ENCODE measurements at places on chromosomes 4 and X. TPM values are rescaled to one million over a fixed set of nuclear protein-coding genes. Genes with fewer than 3 reads are reported as not detected.

CCNQ gene
- 23.9 TPM for total RNA-seq

NHSL2 gene
- total RNA-seq = 0.26 TPM

HSFX2 gene
- total RNA-seq = 0.22 TPM

DCLK2 gene
- 11.8 TPM for total RNA-seq

PROM1 gene
- not detected for total RNA-seq

C4orf51 gene
- total RNA-seq = not detected

LONRF3 gene
- total RNA-seq = 0.86 TPM

SRPK3 gene
- total RNA-seq = 0.65 TPM

PGAM4 gene
- not detected for total RNA-seq

ADH7 gene
- total RNA-seq = not detected

XKRX gene
- 0.11 TPM for total RNA-seq

MSX1 gene
- total RNA-seq = 2.2 TPM

DAPP1 gene
- total RNA-seq = not detected

MTCP1 gene
- 6.9 TPM for total RNA-seq

AASDH gene
- total RNA-seq = 19.9 TPM

RNF212 gene
- total RNA-seq = 9.5 TPM
